ENCODE measurements at places on chromosomes 16 and 17.

DNA sequence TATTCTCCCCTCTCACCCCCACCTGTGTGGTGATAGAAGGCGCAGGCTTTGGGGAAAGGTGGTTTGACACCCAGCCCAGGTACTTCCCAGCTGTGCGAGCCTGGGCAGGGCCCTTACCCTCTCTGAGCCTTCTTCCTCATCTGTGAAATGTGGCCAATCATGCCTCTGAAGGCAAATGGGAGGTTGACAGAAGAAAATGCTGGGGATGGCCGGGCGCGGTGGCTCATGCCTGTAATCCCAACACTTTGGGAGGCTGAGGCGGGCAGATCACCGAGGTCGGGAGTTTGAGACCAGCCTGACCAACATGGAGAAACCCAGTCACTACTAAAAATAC lies 43.7 kb downstream of the CRISPLD2 start:
- no peak for DNase-seq

DNA sequence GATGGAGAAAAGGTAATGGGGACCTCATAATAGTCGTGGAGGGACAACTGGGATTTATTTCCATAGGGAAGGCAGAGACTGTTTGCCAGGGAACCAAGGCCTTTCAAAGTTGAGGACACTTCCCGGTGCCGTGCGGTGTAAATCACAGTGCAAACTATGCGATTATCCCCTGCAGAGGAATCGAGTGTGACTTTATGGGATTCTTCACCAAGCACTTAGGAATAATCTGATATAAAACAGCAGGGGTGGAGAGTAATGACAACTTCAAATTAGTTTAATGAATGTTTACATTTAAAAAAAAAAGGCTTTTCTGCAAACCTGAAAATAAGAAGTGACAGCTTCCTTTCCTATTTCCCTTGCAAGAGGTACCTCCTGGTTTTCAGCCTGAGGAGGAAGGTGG lies 538.2 kb downstream of the MAF start:
- no peak for DNase-seq

GRCh38 chr17:74923538-74924249 lies 379 bp upstream of the OTOP2 start:
- DNase-seq, result peak; percentile 58

GRCh38 chr17:81926451-81927151 lies 934 bp downstream of the MAFG start:
- DNase-seq, result peak; percentile 49

GRCh38 chr16:10584981-10585438 lies 4.6 kb upstream of the EMP2 start:
- DNase-seq, result no peak

- no peak for DNase-seq
These were observed 130.4 kb downstream of the SLC39A11 start for GRCh38 chr17:72962106-72962505.

GRCh38 chr17:3794557-3795389 lies 6.2 kb downstream of the ITGAE start:
- DNase-seq, result no peak

DNA sequence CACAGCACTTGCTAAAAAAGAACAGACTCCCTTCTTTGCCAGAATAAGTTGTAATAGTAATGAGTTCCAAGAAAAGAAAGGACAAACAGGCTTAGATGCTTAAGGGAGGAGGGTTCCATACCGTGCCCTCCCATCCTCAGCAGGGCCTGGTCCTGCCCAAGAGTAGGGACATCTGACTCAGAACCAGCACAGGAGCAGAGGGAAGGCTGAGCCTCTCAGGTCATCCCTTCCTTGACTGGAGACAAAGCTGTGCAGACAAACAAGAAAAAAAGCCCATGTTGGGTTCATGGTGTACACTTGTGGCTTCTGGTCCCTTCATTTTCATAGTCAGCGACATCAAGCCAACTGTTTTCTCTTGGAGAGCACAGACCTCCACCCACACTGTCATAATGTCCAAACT lies 44.2 kb upstream of the NDRG4 start:
- no peak for DNase-seq

Data from activated CD4-positive, alpha-beta T cell treated with anti-CD3 and anti-CD28 coated beads for 1 hour (primary cell).